ENCODE measurements at places on chromosomes 3 and 15. TPM values are rescaled to one million over a fixed set of nuclear protein-coding genes. Genes with fewer than 3 reads are reported as not detected.

DNA sequence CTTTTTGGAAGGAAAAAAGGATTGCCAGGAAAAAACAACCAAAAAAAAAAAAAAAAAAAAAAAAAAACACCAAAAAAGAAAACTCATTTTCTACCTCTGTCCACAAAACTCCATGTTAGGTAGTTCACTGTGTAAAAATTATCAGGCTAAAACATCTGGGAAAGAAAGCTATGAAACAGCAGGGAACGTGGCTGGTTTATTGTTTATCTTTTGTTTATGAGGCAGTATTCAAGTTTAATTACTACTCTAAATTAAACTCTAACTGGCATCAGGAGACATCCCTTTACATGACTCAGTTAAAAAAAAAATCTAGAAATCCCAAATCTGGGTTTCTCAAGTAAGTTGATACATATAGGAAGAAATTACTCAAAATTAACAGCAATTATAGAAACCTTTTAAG lies 21.8 kb downstream of the MEIS2 start:
- H3K4me3 ChIP-seq: no peak overlapping the region
- DNase-seq: no peak
- no peaks in the 10 kb centered on the region for H3K27me3 ChIP-seq
- H3K27ac ChIP-seq: no peak overlapping the region

DNA sequence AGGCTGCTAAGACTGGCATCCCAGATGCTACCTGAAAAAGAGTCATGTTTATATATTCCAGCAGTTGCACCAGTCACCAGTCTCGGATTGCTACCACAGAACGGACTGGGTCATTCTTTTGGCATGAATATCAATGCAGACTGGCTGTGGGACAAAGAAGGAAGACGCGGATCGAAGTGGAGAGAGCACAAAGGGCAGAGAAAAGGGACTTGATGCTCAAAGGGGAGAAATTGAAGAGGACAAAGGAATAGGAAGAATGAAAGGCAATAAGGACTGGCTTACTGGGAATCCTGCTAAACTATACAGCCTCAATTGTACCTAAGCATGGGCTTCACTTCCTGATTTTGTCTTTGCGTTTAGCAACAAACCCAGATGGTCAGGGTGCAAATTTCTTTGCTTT lies 15.3 kb upstream of the DIS3L start:
- no peaks in the 10 kb centered on the region for H3K36me3 ChIP-seq
- no peak for DNase-seq
- H3K4me3 ChIP-seq: no peak overlapping the region
- no peaks in the 10 kb centered on the region for H3K4me1 ChIP-seq

DNA sequence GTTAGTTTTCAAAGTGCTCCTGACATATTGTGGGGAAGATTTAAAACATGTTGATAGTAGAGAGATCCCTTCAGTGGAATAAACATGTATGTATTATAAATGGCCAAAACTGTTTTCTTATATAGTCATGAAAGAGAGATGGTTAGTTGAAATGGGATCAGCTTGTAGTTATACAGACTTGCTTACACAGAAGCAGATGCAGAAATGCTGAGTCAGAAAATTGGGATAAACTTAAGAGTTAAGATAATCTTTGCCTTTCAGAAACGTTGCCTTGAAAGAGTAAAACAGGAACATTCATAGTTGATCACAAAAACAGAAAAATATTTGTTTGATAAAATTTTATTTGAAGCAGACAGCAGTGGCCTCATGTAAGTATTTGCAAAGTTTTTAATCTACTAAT lies 433.2 kb upstream of the BCHE start:
- H3K4me1 ChIP-seq: no peaks in the 10 kb centered on the region
- H3K27me3 ChIP-seq: no peaks in the 10 kb centered on the region
- H3K36me3 ChIP-seq: no peaks in the 10 kb centered on the region
- no peak for DNase-seq
- H3K27ac ChIP-seq: no peak overlapping the region

GRCh38 chr3:106758459-106758858 lies 618.8 kb upstream of the CCDC54 start:
- no peak for DNase-seq
- no peaks in the 10 kb centered on the region for H3K36me3 ChIP-seq
- no peak overlapping the region for H3K4me3 ChIP-seq
- H3K27me3 ChIP-seq: no peaks in the 10 kb centered on the region
- no peak overlapping the region for H3K27ac ChIP-seq

DNA sequence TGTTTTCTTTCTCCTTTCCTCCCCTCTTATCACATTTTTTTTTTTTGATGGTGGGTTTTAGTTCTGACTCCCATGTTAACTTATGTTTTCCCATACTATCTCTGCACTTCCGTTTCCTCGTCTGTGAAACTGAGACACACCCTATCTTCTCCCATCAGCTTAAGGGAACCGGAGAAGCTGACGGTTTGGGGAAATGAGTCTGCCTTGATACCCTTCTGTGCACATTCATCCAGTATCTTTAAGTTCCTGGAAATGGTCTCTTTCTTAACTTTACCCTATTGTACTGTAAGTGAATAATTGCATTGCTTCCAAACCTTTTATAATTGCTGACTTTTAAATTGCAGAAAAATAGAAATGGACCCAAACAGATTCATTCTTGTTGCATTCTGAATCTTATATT lies 26.2 kb upstream of the CFAP161 start:
- no peaks in the 10 kb centered on the region for H3K36me3 ChIP-seq
- peaks cover 30% of the 10 kb centered on the region for H3K27me3 ChIP-seq
- H3K4me1 ChIP-seq: no peaks in the 10 kb centered on the region
- no peak overlapping the region for H3K27ac ChIP-seq
- no peak for DNase-seq

Gene LCTL
- not detected for total RNA-seq

Gene CNTN6
- total RNA-seq: not detected

Gene CACNA2D2
- total RNA-seq: 0.60 TPM

Gene CLSTN2
- not detected for total RNA-seq
